MCF 10A (cell line): ENCODE measurements at places on chromosomes 6 and 20. TPM values are rescaled to one million over a fixed set of nuclear protein-coding genes. Genes with fewer than 3 reads are reported as not detected.
A peak's percentile ranks its signal among the peaks of the same experiment; 100 is the strongest.

- peaks cover 36% of the 10 kb centered on the region for H3K27me3 ChIP-seq
- no peak for DNase-seq
- peaks cover 5% of the 10 kb centered on the region for H3K36me3 ChIP-seq
- H3K4me3 ChIP-seq = no peak overlapping the region
Observed at GRCh38 chr6:32551410-32551809, 21.3 kb upstream of the HLA-DRB5 start.

GRCh38 chr20:32918296-32918695, 59.6 kb downstream of the EFCAB8 start:
- H3K4me1 ChIP-seq = no peaks in the 10 kb centered on the region
- no peaks in the 10 kb centered on the region for H3K36me3 ChIP-seq
- H3K27ac ChIP-seq = no peak overlapping the region
- DNase-seq = no peak

- H3K36me3 ChIP-seq = no peaks in the 10 kb centered on the region
- H3K4me3 ChIP-seq = no peak overlapping the region
- DNase-seq = no peak
Observed at GRCh38 chr6:97306544-97307320, 23.7 kb upstream of the MMS22L start.

DNA sequence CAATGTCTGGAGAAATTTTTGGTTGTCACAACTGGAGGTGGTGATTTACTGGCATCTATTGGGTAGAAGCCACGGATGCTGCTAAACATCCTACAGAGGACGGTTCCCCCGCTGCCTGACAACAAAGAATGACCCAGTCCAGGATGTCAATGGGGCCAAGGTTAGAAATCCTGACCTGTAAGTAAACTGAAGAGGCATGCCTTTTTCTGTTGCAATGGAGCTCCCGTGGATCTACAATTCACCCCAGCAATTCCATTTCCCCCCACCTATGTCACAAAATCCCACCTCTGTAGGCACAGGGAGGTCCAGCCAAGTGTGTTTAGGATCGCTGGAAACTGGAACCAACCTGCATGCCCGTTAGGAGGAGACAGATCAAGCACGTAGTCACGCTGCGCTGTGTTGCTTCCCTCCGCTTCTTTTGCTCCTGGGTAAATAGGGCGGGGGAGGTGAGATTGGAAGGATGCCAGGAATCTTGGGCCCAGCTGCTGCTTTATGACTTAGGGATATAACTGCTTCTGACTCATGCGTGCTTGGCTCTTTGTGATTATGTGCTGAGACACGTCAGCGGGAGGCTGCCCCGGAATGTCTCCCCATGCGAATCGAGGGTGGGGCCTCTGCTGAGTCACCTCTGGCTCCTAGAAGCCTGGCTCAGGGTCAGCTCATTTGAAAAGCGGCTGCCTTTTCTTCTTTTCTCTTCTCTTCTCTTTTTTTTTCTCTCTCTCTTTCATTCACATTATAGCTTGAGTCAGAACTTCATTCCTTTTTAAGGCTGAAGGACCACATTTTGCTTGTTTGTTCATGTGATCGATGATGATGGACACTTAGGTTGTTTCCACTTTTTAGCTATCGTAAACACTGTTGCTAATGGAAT, 12.4 kb upstream of the PEDS1 start:
- peak overlapping the region; percentile 98 for H3K27ac ChIP-seq
- no peaks in the 10 kb centered on the region for H3K27me3 ChIP-seq
- H3K4me1 ChIP-seq = peaks cover 18% of the 10 kb centered on the region
- H3K4me3 ChIP-seq = peak overlapping the region; percentile 72

DNA sequence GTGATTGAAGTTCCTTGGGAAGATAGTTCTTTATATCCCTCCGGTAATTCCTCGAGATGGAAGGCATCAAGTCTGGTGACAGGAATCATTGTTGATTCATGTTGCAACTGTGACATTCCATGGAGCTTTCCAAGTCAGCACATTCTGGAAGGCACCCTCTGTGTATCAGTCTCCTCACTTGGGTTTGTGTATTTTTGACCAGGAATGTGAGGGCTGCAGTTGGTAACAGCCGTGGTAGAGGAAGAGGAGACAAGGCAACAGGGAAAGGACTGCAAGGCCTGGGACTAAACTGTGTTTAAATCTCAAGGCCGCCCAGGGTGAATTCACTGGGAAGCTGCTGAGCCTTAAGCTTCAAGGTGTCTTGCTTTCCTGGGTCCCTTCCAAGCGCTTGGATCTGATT, 99.0 kb downstream of the CLIC5 start:
- H3K4me1 ChIP-seq = no peaks in the 10 kb centered on the region
- H3K4me3 ChIP-seq = no peak overlapping the region
- no peak overlapping the region for H3K27ac ChIP-seq
- DNase-seq = no peak

DNA sequence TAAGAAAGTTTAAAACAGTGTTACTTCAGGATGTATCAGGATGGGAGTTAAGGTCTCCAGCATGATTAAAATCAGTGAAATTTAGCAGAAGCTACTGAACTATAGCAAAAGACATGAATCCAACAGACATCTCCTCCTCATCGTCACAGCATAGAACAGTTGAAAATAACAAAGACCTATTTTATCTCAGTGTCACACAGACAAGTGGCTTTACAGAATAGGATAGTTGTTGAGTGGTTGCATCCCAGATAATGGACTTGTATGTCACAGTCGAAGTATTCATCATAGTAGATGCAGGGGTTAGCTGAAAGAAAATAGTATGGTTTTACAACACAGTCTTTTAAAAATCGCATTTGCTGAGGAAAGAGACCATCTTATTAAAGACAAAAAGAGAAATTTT, 31.2 kb downstream of the CRISP1 start:
- no peaks in the 10 kb centered on the region for H3K4me1 ChIP-seq
- H3K27ac ChIP-seq = no peak overlapping the region
- H3K4me3 ChIP-seq = no peak overlapping the region

DNA sequence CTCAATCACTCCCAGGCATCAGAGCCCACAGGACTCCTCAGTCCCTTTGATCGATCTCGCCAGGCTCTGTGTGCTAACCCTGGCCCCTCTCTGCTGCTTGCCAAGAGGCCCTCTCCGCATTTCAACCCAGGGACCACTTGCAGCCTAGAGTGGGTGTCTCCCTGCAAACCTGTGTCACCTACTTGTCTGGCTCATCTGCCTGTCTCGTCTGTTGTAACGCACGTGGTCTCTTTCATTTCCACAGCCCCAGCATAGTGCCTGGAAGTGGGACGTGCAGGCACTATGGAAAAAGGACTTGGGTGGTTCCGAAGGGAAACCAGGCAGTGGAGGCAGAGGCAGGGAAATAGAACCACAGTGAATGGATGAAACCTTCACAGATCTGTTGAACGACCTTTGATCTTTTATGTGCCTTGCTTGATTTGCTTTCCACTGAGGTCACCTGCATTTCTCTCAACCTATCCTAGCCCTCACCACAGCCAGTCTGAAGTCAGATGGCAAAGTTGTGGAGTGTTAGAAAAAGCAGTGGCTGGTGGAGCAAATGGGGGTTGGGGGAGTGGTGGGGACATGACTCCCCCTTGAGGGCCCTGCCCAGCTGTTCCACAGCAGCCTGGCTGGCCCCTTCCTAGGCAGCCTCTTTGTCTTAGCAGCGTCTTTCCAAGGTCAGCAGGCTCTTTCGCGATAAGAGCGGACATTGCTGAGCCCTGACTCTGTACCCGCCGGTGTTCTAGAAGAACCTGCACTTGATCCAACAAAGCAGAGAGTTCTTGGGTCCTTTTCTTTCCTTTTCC, 55.8 kb upstream of the TAGAP start:
- H3K27me3 ChIP-seq = peaks cover 16% of the 10 kb centered on the region
- H3K4me1 ChIP-seq = peaks cover 6% of the 10 kb centered on the region
- no peak for DNase-seq
- no peaks in the 10 kb centered on the region for H3K36me3 ChIP-seq

- no peak overlapping the region for H3K27ac ChIP-seq
- no peaks in the 10 kb centered on the region for H3K36me3 ChIP-seq
- DNase-seq = no peak
Observed at GRCh38 chr6:140355476-140355875, 981.0 kb upstream of the CITED2 start.

DNA sequence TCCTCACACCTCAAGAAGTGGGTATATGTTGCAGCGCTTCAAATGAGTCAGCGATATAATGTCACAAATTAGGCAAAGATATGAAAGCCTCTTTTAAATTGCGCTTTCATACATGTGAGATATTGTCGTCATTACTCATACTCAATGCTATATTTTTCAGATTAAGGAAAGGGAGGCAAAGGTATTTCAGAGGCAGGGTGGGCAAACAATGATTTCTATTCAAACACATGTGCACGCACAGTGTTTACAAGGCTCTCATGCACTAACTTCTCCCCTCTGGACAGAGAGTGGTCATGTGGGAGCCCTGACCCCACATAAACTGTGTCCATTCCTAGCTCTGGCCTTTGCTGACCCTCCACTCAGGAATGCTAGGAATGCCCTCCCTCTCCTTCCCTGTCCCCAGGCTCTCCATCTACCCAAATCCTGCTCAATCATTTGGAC, 112.1 kb upstream of the TMEM170B start:
- H3K36me3 ChIP-seq = no peaks in the 10 kb centered on the region
- H3K27me3 ChIP-seq = no peaks in the 10 kb centered on the region
- peaks cover 19% of the 10 kb centered on the region for H3K4me1 ChIP-seq
- H3K4me3 ChIP-seq = no peak overlapping the region

DNA sequence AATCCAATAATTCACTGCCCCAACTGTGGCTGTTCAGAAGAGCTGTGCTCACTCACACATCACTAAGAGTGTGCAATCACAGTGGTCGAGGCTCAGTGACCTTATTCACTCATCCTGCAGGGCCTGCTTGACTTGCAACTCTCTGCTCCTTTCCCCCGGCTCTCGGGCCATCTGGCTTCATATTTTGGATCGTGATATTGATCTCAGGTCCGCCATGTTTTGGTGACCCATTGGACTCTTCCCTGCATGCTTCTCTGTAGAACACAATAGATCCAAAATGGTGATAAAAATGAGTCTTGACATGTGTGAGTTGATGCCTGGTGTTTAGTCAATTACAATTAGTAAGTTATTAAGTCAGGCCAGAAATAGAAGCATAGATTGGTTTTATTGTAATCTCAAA, 313.9 kb upstream of the SOX4 start:
- H3K27me3 ChIP-seq = no peaks in the 10 kb centered on the region
- H3K27ac ChIP-seq = no peak overlapping the region
- H3K36me3 ChIP-seq = no peaks in the 10 kb centered on the region
- H3K4me3 ChIP-seq = no peak overlapping the region
- no peak for DNase-seq
- no peaks in the 10 kb centered on the region for H3K4me1 ChIP-seq

- no peaks in the 10 kb centered on the region for H3K4me1 ChIP-seq
- DNase-seq = no peak
- peaks cover 26% of the 10 kb centered on the region for H3K27me3 ChIP-seq
Observed at GRCh38 chr6:89411145-89412070, 665 bp downstream of the RRAGD start.

- DNase-seq = no peak
- no peaks in the 10 kb centered on the region for H3K36me3 ChIP-seq
- H3K27ac ChIP-seq = no peak overlapping the region
- H3K4me1 ChIP-seq = no peaks in the 10 kb centered on the region
Observed at GRCh38 chr6:14254505-14254904, 136.9 kb downstream of the CD83 start.

DNA sequence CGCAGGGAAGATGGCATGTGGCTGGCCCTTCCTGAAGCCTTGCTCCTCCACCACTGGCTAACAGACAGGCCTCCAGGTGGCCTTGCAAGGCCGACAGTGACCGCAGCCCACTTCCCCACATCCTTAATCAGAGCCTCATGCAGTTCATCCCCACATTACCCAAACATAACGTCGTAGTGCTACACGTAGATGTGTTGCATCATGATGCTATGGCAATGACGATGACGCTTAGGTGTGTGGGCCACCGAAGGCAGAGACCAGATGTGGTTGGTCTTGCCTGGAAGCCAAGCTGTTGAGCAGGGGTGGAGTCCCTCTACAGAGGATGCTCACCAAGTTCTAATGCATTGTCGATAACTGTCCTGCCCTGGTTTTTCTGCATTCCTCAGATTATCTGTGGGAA, 5.6 kb downstream of the CD93 start:
- H3K27me3 ChIP-seq = no peaks in the 10 kb centered on the region
- H3K4me1 ChIP-seq = peaks cover 18% of the 10 kb centered on the region
- no peak overlapping the region for H3K27ac ChIP-seq
- H3K4me3 ChIP-seq = no peak overlapping the region

Gene SLC2A10
- not detected in 2 replicates for total RNA-seq

Gene PRL
- not detected in 2 replicates for total RNA-seq

Gene ACSS1
- total RNA-seq = 0.51 and 0.83 TPM in 2 replicates

Gene FILIP1
- 0.14 and 0.32 TPM in 2 replicates for total RNA-seq

Gene CEP162
- 2.4 and 2.9 TPM in 2 replicates for total RNA-seq

Gene CDC25B
- total RNA-seq = 134 and 137 TPM in 2 replicates

Gene TMC2
- total RNA-seq = not detected in 2 replicates

Gene PRRT1
- total RNA-seq = 0.17 and 0.19 TPM in 2 replicates
